ENCODE measurements at places on chromosomes 11 and 22.

GRCh38 chr11:120709808-120710207 lies 198.3 kb downstream of the GRIK4 start:
- no peak for DNase-seq

DNA sequence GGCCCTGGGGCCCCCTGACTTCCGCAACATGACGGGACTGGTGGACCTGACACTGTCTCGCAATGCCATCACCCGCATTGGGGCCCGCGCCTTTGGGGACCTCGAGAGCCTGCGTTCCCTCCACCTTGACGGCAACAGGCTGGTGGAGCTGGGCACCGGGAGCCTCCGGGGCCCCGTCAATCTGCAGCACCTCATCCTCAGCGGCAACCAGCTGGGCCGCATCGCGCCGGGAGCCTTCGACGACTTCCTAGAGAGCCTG lies 992 bp downstream of the LRFN4 start:
- no peak for DNase-seq

DNA sequence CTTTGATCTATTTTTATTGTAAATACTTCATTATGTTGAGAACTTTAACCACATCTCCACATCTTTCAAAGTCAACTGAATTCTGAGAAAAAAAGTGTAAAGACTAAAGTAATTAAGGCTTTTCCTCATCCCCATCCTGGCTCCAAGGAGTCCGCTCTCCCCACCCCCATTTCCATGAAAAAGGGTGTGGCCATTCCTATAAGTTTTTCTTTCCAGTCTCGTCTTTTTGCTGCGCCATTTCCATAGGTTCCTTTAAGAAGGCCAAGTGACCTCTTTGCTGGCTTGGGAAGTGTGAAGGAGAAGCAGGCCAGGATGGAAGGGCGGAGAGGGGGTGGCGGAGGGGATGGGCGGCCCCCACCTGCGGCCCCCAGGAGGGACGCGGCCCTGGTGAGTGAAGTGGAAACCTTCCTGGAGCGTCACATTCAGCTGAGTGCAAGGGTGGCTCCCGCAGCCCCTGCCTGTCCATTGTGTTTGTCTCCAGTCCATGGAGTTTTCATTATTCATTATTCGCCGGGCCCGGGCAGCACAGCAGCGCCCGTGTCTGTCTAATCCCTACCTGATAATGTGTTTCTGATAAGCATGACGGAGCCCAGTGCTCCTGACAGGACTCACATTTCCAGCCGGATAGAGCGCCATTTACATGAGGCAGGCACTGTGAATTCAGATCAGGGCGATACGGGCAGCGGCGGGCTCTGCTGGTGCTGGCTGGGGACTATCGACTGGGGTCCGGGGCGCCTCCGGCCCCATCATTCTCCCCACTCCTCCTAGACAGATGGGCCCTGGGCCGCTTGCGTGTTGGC lies 739.8 kb downstream of the OPCML start:
- DNase-seq = no peak

- no peak for DNase-seq
Observed at GRCh38 chr22:23103199-23103954, 33.1 kb downstream of the GNAZ start.

- DNase-seq = no peak
Observed at GRCh38 chr11:11947825-11948224, 60.6 kb downstream of the DKK3 start.

All from NT2/D1 (cell line).